ENCODE measurements at places on chromosomes 3 and 15. TPM values are rescaled to one million over a fixed set of nuclear protein-coding genes. Genes with fewer than 3 reads are reported as not detected.

SMCO1 gene
- total RNA-seq, result not detected

CHRM5 gene
- not detected for total RNA-seq

SAMD7 gene
- not detected for total RNA-seq

ADAMTS17 gene
- total RNA-seq, result 1.1 TPM

CD200 gene
- 63.3 TPM for total RNA-seq

SPINK8 gene
- not detected for total RNA-seq

REC114 gene
- total RNA-seq, result not detected

ATG3 gene
- 61.1 TPM for total RNA-seq

DNA sequence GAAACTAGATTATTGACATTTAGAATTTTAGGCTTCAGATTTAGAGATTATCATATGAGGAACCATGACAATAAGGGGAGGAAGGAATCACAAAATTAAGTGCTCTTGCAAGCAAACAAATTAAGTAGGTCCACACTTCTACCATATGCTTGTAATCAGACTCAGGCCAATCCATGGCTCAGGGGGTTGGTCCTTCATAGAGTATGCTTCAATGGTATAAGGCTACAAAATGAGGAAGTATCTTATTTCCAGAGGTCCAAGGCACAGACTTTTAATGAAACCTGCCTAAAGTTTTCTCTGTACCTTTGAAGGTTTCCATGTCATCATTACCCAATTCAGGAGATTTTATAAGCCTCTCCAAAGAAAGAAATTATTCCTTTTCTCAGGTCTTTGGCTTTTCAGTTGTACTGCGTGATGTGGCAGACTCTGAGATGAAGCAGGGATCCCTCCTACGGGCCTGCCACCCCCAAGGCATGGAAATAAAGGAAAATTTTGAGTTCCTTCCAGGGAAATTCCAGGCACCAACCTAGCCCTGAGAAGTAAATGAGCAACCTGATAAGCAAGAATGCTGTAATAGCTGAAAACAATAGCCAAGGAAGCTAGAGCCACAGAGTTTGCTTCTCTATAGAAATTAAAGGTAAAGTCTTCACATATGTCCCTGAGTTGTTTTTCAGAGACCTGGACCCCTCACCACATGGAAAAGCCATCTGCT, 36.3 kb downstream of the SERPINI2 start:
- no peak overlapping the region for H3K27ac ChIP-seq
- no peaks in the 10 kb centered on the region for H3K27me3 ChIP-seq
- H3K4me3 ChIP-seq, result no peak overlapping the region
- no peaks in the 10 kb centered on the region for H3K4me1 ChIP-seq
- no peaks in the 10 kb centered on the region for H3K36me3 ChIP-seq

DNA sequence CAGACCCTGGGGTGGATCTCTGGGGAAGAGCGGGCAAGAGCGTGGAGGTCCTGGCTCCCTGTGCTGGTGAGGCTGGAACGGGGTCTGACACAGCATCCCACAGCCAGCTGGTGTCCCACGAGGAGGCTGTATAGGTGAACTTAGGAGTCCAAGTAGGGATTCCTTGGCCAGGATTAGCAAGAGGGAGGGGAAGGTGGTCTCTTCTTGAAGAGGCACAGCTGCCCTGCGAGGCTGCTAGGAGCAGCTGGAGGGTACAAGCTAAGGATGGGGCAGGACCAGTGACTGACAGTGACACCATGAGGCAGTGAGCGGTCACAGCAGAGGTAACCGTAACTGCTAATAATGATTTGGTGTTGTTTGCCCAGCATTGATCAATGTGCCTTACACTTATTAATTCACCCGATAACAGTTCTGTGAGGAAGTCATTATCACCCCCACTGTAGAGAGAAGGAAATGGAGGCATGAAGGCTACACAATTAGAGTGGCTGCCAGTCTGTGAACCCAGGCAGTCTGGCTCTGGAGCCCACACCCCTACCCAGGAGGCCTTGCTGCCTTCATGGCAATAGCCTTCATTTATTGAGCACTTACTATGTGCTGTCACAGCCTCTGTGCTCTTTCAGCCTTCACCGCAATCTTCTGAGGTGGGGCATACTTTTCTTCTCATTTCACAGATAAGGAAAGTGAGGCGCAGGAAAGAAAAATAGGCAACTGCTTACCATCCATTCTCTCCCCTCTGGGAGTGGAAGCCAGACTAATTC, 59.4 kb downstream of the TMEM44 start:
- no peak overlapping the region for H3K27ac ChIP-seq
- H3K27me3 ChIP-seq, result peaks cover 26% of the 10 kb centered on the region
- no peaks in the 10 kb centered on the region for H3K36me3 ChIP-seq
- peaks cover 27% of the 10 kb centered on the region for H3K4me1 ChIP-seq
- no peak overlapping the region for H3K4me3 ChIP-seq

- DNase-seq, result no peak
- no peak overlapping the region for H3K27ac ChIP-seq
- no peak overlapping the region for H3K4me3 ChIP-seq
- no peaks in the 10 kb centered on the region for H3K36me3 ChIP-seq
- peaks cover 18% of the 10 kb centered on the region for H3K4me1 ChIP-seq
Observed at GRCh38 chr3:51722362-51722761, 15.5 kb downstream of the GRM2 start.

- H3K27ac ChIP-seq, result no peak overlapping the region
- peaks cover 16% of the 10 kb centered on the region for H3K27me3 ChIP-seq
- DNase-seq, result no peak
- H3K4me3 ChIP-seq, result no peak overlapping the region
- H3K4me1 ChIP-seq, result no peaks in the 10 kb centered on the region
- no peaks in the 10 kb centered on the region for H3K36me3 ChIP-seq
Observed at GRCh38 chr15:98537516-98538060, 110.8 kb upstream of the IGF1R start.

DNA sequence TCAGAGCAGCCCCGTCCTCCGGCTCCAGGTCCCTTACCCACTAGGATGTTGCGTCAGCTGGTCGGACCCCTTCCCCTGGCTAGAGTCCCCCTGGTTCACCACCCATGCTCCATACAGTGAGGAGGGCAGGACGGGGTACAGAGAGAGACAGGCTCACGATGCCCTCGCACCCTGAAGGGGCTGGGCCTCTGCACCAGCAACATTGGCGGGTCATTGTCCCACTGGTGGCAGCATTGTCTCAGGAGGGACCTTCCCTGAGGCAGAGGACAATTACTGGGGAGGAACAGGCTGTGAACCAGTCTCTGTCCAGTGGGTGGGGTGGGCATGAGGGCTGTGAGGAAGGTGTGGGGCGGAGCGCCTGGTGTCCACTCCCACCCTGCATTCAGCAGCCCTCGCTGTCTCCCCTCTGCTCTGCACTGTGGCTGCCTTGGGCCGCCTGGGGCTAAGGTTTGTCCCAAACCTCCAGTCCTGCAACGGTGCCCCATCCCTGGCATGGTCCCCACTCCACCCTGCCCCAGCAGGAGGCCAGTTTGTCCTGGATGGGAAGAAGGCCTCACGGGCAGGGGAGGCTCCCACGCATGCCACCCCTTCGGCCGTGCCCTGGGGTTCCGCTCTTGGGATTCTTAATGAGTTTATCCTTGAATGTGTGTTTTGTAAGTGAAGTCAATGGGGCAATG, 48.0 kb upstream of the KLF13 start:
- no peak overlapping the region for H3K27ac ChIP-seq
- peaks cover 7% of the 10 kb centered on the region for H3K4me1 ChIP-seq
- DNase-seq, result peak; percentile 2
- no peak overlapping the region for H3K4me3 ChIP-seq
- no peaks in the 10 kb centered on the region for H3K27me3 ChIP-seq
- no peaks in the 10 kb centered on the region for H3K36me3 ChIP-seq

GRCh38 chr3:58999774-59000160, 50.1 kb downstream of the CFAP20DC start:
- no peaks in the 10 kb centered on the region for H3K36me3 ChIP-seq
- no peak overlapping the region for H3K4me3 ChIP-seq
- no peak overlapping the region for H3K27ac ChIP-seq
- H3K27me3 ChIP-seq, result peaks cover 14% of the 10 kb centered on the region
- no peaks in the 10 kb centered on the region for H3K4me1 ChIP-seq

DNA sequence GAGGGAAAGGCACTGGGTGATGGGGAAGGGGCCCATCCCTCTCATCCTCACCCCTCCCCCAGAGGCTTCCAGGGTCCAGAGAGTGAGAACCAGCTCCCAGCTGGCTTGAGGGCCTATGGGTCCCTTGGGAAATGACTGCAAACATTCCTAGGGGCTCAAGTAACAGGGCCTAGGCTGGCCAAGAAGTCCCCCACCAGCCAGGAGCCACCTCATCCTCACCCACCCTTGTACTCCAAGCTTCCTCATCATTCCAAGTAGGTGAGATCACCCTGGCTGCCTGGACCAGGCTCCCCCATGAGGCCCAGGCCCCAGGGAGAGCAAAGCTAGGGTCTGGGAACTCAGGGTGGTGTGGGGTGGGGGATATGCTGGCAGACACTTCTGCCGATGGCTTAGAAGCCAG, 14.8 kb downstream of the LOXL1 start:
- no peak overlapping the region for H3K27ac ChIP-seq
- H3K36me3 ChIP-seq, result no peaks in the 10 kb centered on the region
- H3K27me3 ChIP-seq, result no peaks in the 10 kb centered on the region
- H3K4me3 ChIP-seq, result no peak overlapping the region
- H3K4me1 ChIP-seq, result peaks cover 7% of the 10 kb centered on the region

GRCh38 chr3:75294124-75294523, 370.0 kb upstream of the FRG2C start:
- no peaks in the 10 kb centered on the region for H3K4me1 ChIP-seq
- H3K27ac ChIP-seq, result no peak overlapping the region
- no peak overlapping the region for H3K4me3 ChIP-seq
- no peaks in the 10 kb centered on the region for H3K27me3 ChIP-seq

DNA sequence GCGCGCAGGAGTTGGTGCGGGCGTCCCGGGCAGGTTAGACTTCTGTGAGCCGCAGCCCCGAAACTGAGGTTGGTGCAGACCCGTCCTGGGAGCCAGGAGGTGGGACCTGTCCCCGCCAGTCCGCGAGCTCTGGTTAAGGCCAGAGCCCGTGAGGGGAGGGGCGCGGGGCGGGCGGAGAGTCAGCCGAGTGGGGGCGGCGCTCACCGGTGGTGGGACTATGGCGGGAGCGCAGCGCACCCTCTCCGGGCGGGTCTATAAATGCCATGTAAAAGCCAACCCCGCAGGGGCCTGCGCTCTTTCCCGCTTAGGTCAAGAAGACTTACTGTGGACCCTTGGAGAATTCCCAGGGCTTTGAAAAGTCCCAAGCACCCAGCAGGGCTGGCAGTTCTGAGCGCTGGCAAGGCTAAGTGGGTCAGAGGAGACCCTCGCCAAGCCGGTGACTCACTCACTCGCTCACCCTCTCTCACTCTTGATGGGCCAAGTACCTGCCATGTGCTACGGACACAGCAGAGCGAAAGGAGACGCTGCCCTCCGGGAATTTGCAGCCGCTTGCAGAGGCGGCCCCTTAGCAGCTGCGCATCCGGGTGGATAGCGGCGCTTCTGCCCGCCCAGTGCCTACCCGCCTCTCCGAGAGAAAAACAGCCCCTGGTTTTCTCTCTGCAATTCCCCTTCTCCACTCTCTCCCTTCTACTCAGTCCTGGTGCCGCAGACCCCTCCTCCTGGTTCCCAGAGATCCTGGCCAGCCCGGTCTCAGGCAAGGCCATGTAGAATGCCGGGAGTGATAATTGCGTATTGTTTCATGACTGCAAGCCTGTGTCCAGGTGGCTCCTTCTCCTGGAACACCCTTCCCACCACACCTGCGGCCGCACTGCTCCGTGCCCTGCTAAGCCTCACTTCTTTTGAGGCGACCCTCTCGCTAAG, at the start of gene ALDH1L1:
TSS of gene ALDH1L1 (minus strand) at position 110 of the 921 bp plus-strand sequence. CDS start 19,607 bp downstream, outside the sequence.
- no peak within 1 kb of the TSS for H3K4me3 ChIP-seq
- no peaks in the 10 kb centered on the region for H3K36me3 ChIP-seq
- H3K4me1 ChIP-seq, result no peaks in the 10 kb centered on the region
- DNase-seq, result no peak

DNA sequence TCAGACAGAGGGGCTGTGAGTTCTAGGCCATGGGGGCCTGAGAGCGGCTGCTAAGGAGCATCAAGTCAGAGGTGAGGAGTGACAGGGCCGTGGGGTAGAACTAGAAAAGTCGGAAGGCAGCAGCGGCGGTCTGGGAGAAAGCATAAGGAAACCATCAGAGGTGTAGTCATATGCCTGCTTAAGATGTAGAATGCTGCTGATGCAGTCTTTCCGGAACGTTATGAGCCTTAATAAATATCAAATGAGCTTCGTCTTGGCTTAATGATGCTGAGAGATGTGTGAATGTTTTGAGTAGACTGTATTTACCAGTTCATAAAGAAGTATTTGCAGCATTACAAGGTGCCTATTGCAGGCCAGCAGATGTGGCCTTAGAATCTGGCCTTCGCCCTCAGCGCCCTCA, 15.2 kb downstream of the ATG7 start:
- no peak overlapping the region for H3K27ac ChIP-seq
- no peaks in the 10 kb centered on the region for H3K27me3 ChIP-seq
- H3K4me1 ChIP-seq, result peaks cover 50% of the 10 kb centered on the region
- DNase-seq, result no peak
- H3K36me3 ChIP-seq, result peaks cover 65% of the 10 kb centered on the region
- H3K4me3 ChIP-seq, result no peak overlapping the region

GRCh38 chr3:14836049-14836468, 17.3 kb downstream of the FGD5 start:
- peaks cover 4% of the 10 kb centered on the region for H3K27me3 ChIP-seq
- H3K4me1 ChIP-seq, result no peaks in the 10 kb centered on the region
- DNase-seq, result no peak
- H3K4me3 ChIP-seq, result no peak overlapping the region
- no peaks in the 10 kb centered on the region for H3K36me3 ChIP-seq

DNA sequence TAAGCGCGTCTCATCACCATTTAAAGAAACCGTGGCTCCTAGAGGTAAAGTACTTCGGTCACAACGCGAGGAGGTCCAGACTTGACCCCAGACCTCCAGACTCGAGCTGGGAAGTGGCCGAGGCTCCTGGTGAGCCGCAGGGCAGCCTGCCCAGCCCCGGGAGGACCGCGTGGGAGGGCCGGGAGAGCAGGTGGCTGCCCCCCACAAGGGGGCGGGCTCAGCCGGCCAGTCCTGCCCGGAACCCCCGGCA, at the start of gene SLC27A2:
TSS of gene SLC27A2 (plus strand) at position 228 of the 250 bp plus-strand sequence. CDS start 232 bp downstream, outside the sequence.
- peaks cover 45% of the 10 kb centered on the region for H3K36me3 ChIP-seq
- H3K4me1 ChIP-seq, result peaks cover 44% of the 10 kb centered on the region
- peak within 1 kb of the TSS; percentile 96 for H3K27ac ChIP-seq

DNA sequence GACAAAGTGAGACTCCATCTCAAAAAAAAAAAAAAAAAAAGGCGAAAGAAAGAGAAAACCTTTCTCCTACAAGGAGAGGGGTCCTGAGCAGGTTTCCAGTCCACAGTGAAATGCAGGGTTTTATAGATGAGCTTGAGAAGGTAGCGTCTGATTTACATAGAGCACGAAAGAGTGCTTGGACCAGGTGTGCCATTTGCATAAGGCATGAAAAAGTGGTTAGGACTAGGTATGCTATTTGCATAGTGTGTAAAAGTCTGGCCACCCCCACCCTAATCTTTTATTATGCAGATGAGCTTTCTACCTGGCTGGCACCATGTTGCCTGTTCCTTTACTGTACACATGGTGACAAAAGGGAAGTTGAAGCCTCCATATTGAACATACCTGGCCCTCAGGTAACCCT, 13.6 kb upstream of the RNU6-1 start:
- H3K4me1 ChIP-seq, result peaks cover 8% of the 10 kb centered on the region
- no peak overlapping the region for H3K27ac ChIP-seq
- no peaks in the 10 kb centered on the region for H3K36me3 ChIP-seq
- peaks cover 6% of the 10 kb centered on the region for H3K27me3 ChIP-seq
- H3K4me3 ChIP-seq, result no peak overlapping the region
- no peak for DNase-seq

Data from activated T-helper 2 cell treated with anti-CD3 and anti-CD28 coated beads, Interferon-gamma antibody, Interleukin-2, Interleukin-4, amounts not matched to agents 10 μg/mL and 5 μg/mL and 100 μg/mL, durations not matched to agents 14 hours and 24 hours and 36 hours (primary cell).